NCI-H1930 (cell line): ENCODE measurements at places on chromosomes 2 and 18.

GRCh38 chr2:224538561-224539138, 46.5 kb downstream of the CUL3 start:
- DNase-seq: no peak

GRCh38 chr18:24065906-24066305, 51.4 kb downstream of the TTC39C start:
- no peak for DNase-seq

DNA sequence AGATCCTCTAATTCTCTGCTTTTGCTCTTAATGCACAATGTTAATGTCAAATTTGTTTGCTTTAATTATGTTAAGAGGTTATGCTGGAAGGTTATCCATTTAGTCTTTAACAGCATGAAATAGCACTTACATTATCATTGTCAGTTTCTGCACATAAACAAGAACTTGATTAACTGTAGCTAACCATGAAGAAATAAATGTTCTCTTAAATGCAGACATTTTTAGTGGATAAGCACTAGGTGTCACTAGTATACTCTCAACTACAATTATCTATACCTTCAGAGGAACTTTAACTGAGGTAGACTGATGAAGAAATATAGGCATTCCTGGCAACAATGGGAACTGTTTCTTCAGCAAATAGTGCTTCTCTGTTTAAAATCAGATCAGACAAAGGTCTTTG, 178.8 kb upstream of the CHST9 start:
- DNase-seq: no peak

DNA sequence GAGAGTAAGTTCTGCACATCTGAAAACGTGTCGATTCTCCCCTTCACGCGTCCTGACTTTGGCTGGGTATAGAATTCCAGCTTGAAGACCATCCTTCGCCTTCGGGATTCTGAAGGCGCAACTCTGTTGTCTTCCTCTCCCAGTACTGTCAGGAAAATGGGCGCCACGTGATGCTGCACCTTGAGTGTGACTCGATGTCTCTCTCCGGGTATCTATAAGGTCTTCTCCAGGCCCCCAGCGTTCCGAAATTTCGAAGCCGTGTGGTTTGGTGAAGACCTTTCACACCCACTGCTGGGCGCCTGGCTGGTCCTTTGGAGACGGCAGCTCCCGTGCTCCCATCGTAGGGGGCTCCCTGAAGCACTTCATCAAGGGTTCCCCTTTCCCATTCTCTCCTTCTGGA, 203.7 kb downstream of the HDAC4 start:
- no peak for DNase-seq

GRCh38 chr2:39515273-39515896, 78.3 kb upstream of the MAP4K3 start:
- DNase-seq: no peak

- no peak for DNase-seq
Observed at GRCh38 chr2:201974171-201975100, 59.2 kb upstream of the FZD7 start.

- no peak for DNase-seq
Observed at GRCh38 chr2:227079726-227080125, 84.3 kb downstream of the COL4A4 start.

GRCh38 chr2:235377176-235377575, 116.7 kb upstream of the AGAP1 start:
- DNase-seq: no peak

DNA sequence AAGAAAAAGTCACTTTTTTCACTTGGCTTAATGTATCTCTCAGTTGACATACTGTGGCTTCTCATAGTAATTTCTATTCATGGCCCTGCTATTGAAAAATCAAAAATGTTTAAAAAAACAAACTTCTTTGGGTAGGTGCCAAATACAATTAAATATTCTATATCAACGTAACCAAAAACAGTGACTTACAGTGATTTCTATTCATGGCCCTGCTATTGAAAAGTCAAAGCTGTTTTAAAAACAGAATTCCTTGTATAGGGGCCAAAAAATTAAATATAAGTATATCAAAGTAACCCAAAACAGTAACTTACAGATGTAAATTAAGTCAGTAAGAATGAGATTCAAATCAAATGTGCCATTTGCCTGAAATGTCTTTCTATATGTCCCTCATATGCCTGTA, 31.4 kb upstream of the CD302 start:
- DNase-seq: no peak

DNA sequence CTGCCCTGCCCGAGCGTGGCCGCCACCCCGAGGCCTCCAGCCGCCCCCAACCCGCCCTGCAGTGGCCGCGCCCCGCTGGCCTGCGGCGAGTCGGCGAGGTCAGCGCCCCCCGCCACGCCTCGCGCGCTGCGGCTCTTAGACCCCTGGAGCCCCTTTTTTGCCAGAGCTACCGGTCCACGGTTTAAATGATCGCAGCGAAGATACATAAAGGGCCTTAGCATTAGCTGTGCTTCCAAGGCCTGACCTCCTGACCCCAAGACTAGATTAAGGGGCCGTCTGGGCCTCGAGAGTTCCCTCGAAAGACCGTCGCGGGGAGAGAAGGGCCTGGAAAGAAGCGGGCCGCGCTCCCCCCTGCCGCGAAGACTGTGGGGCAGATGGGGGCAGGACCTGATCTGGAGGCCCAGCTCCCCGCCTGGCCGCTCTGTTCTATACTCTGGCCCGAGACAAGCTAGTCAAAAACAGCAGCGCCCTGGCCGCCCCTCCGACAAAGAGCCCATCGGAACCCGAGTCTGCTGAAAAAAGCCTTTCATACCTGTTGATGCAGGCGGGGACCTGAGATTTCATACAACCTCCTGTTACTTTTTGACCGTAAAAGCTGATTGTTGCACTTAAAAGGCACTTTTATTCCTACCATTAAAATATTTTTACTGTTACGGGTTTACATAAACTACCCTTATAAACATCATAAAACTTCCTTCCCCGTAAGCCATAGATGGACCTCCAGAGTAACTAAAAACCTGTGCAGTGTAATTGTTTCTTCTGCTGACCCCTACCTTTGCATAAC, 68.7 kb upstream of the PSMD14 start:
- no peak for DNase-seq

GRCh38 chr2:211367711-211368110, 811.3 kb downstream of the CPS1 start:
- no peak for DNase-seq

- DNase-seq: no peak
Observed at GRCh38 chr2:233173115-233173514, 78.4 kb upstream of the ATG16L1 start.

- no peak for DNase-seq
Observed at GRCh38 chr2:230668184-230668938, 44.3 kb upstream of the CAB39 start.

DNA sequence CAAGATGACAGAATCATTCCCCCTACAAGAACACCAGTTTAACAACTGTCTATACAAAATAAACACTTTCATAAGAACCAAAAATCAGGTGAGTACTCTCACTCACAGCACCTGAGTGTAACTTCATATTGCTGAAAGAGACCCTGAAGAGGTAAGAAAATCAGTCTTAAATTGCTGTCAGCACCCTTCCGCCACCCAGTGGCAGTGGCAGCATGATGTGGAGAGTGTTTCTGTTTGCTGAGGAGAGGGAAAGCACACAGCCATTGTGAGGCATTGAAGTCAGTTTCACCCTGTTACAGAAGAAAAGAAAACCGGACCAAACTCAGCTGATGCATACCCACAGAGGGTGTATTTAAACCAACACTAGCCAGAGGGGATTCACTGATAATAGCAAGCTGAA, 1240.8 kb upstream of the CRIM1 start:
- DNase-seq: no peak

DNA sequence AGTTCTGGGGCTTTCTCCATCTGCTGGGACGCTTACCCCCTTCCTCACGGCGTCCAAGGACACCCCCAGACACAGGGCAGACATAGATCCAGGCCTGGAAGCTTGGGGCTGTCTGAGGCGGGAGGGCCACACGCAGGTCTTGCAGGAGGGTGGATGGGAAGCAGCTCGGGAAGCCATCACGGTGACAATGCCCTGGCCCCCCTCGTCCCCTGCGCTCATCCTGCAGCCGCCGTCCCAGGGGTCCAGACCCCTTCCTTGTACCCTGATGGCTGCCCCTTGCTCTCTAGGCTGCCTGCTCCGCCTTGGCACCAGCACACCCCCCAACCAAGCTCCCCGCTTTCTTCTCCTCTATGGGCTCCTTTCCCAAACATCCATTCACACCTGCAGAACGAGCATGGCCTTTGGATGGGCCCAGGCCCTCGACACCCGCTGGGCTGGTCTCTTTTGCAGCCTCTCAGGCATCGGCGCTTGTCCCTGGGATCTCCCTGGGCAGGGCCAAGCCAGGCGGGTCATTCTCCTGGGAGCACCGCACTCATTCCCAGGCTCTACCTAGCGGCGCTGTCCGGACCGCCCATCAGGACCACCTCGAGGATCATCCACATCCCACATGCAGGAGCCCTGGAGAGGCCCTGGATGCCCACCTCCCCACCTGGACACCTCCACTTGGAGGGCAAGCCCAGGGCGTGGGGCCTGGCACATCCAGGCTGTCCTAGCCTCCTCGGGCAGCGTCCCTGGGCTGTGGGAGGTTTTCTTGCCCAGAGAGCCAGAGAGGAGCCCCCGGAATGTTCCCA, 274.9 kb downstream of the NDUFA10 start:
- no peak for DNase-seq

DNA sequence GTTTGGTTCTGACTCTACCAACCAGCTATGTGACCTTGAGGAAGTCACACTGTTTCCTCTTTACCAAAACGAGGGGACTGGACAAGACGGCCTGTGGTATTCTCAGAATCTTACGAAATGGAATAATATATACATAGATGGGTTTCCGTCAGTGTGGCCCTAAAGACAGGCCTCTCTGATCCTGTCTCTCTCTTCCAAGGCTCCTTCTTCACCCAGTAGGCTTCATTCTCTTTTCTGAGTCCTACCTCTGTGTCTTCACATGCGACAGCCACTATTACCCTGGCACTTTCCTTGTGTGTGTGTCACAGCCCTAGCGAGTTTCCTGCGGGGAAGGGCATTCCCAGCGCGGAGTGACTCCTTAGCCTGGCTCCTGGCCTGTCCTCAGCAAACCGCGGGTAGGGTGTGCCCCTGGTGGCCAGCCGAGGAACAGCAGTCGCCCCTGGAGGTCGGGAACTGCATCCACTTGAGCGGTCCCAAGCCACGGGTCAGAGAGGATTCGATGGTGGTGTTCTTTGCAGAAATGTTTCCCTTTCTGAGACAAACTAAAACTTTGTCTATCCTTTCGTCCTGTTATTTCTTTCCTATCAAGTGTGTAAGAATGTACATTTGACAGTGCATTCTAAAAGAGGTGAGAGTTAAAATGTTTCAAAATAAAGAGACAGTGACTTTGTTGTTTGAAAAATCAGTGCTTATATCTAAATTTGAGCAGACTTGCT, 63.3 kb downstream of the RAB31 start:
- no peak for DNase-seq

- no peak for DNase-seq
Observed at GRCh38 chr2:148592791-148593190, 51.8 kb upstream of the EPC2 start.

DNA sequence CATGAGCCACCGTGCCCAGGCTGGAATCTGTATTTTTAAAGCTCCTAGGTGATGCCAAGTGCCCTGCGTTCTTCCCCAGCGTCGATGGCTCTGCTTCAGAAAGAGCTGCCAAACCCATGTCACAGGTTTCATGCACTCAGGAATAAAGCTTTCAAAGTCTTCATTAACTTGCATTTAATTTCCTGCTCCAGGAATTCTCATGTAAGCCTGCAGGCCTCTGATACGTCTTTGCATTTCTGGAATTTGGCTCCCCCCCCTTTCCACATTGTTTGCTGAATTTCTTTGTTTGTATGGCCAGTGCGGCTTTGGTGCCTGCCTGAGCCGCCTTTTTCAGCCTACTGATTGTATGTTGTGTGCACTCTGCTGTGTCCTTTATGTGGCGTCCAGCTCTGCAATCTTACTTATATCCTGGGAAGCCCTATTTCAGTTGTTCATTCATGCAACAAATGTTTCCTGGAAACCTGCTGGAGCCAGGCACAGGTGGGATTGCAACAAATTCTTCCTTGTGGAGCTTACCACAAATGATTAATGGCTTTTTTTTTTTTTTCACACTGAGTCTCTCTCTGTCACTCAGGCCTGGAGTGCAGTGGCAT, 17.9 kb upstream of the OTOF start:
- no peak for DNase-seq

- DNase-seq: peak; percentile 12
Observed at GRCh38 chr2:121297217-121297830, 12.3 kb upstream of the TFCP2L1 start.

GRCh38 chr2:45180779-45181178, 171.5 kb upstream of the SIX2 start:
- DNase-seq: no peak

DNA sequence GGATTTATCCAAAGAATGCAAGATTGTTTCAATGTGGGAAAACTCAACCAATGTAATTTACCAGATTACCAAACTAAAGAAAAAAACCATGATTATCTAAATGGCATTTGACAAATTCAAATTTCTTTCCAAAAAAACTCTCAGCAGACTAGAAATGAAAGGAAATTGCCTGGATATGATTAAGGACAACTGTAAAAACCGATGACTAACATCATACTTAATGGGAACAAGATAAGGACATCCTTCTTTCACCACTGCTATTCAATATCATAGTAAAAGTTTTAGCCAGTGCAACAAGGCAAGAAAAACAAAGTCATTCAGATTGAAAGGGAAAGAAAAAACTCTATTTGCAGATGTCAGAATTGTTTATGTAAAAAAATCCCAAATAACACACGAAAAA, 4.4 kb upstream of the CCDC150 start:
- no peak for DNase-seq

DNA sequence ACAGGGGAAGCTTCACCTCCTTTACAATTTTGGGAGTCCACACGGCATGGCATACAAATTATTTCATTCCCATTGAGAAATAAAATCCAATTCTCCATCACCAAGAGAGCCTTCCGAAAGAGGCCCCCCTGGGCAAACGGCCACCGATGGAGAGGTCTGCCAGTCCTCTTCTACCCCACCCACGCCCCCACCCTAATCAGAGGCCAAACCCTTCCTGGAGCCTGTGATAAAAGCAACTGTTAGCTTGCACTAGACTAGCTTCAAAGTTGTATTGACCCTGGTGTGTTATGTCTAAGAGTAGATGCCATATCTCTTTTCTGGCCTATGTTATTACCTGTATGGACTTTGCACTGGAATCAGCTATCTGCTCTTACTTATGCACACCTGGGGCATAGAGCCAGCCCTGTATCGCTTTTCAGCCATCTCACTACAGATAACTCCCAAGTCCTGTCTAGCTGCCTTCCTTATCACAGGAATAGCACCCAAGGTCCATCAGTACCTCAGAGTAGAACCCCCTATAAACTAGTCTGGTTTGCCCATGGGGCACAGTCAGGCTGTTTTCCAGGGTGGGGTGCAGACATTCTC, 58.3 kb downstream of the BCL11A start:
- DNase-seq: no peak
